CD4-positive, alpha-beta T cell treated with Interleukin-1 beta for 1 hour (primary cell): ENCODE measurements at places on chromosomes 1 and 21.

GRCh38 chr1:43653339-43653738, 3.4 kb downstream of the KDM4A start:
- no peak for DNase-seq

DNA sequence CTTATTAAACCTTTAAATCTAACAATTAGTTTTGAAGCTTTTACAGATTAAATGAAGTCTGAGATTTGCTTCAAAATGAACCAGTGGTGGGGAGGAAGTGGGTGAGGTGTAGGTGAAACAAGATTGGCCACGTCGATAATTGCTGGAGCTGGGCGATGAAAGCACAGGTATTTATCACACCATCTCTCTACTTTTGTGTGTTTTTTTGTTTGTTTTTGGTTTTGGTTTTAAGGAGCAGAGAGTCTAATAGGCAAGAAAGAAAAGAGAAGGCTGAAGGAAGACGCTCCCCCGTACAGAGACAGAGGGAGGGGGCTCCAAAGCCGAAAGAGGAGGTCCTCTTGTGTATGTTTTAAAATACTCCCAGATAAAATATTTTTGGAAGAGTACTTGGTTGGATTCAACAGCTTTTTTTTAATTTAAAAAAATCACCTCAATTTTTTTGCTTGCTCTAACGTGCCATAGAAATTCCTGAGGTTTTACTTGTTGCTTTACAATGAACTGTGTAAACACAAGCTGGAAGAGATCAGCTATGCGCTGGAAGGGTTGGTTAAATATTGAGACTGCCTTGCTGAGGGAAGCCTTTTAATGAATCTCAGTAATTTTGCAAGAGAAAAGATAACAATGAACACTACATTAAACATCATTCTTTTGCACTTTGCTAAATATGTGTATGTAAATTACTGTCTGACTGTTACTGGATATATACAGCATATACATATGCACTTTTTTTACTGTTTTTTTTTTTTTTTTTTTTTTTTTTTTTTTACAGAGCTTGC, 6.7 kb upstream of the LGALS8 start:
- DNase-seq, result peak; percentile 58

- no peak for DNase-seq
Measured at GRCh38 chr1:153345187-153346076, 3.2 kb downstream of the PGLYRP4 start.

DNA sequence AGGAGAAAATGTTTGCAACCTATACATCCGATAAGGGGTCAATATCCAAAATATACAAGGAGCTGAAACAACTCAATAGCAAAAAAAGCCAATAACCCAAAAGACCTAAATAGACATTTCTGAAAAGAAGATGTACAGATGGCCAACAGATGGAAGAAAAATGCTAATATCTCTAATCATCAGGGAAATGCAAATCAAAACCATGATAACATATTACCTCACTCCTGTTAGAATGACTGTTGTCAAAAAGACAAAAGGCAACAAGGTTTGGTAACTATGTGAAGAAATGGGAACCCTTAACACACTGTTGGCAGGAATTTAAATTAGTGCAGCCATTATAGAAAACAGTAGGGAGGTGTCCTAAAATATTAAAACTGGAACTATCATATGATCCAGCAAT, 74.7 kb downstream of the LEPR start:
- DNase-seq, result no peak

DNA sequence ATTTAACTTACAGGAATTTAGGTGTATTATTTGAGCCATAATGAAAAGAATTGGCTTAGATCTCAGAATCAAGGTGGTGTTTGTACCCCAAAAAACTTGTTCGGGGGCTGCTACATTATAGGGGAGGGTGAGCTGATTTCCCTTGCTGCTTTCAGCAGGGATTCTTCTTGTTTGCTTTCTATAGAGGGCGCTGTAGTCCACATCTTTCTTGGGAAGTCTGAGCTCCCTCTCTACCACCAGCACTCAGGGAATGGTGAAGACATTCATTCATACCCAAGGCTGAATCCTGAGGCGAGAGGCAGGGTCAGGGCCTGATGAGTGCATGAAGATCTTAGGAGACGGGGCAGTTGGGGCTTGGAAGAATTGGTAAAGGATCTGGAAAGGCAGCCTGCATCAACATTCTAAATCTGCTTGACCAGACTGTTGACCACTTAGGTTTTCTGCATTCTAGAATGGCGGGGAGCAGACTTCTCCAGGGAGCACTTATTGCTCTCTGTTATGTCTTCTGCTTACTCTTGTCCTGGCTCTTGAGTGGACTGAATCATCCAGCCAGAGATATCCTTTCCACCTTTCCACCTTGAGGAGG, 18.9 kb downstream of the SPATA46 start:
- no peak for DNase-seq

DNA sequence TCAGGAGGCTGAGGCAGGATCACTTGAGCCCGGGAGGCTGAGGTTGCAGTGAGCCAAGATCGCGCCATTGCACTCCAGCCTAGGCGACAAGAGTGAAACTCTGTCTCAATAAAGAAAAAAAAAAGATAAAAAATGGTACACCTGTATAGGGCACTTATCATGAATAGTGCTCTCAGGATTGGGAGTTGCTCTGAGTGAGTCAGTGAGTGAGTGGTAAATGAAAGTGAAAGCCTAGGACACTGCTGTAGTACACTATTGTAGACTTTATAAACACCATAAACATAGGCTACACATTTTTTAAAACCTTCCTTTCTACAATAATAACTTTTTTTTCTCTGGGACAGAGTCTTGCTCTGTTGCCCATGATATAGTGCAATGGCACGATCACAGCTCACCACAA, 16.8 kb downstream of the PHTF1 start:
- peak; percentile 8 for DNase-seq

DNA sequence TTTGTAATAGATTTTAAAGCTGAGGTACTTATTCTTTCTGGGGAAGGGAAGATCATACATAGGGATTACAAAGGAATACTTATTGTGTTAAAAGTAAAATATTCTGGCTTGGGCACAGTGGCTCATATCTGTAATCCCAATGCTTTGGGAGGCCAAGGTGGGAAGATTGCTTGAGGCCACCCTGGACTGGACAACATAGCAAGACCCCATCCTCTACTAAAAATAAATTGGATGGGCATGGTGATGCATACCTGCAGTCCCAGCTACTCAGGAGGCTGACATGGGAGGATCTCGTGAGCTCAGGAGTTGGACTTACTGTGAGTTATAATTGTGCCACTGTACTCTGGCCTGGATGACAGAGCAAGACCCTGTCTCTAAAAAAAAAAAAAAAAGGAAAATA, 27.6 kb downstream of the GABPB2 start:
- DNase-seq, result no peak

DNA sequence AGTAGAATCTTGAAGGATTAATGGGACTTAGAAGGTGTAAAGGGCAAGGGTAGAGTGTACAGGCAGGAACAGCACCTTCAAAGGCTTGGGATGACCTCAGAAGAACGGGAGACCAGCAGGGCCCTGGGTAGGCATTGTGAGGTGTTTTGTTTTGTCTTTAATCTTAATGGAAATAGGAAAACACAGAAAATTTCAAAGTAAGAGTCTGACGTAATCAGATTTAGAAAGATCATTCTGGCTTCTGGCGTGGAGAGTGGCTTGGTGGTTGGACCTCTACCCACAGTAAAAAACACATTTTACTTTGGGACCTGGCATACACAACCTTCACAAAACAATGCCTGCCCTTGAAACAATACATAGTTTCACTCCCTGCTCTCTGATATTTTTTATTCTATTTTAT, 4.1 kb downstream of the MOV10 start:
- no peak for DNase-seq

DNA sequence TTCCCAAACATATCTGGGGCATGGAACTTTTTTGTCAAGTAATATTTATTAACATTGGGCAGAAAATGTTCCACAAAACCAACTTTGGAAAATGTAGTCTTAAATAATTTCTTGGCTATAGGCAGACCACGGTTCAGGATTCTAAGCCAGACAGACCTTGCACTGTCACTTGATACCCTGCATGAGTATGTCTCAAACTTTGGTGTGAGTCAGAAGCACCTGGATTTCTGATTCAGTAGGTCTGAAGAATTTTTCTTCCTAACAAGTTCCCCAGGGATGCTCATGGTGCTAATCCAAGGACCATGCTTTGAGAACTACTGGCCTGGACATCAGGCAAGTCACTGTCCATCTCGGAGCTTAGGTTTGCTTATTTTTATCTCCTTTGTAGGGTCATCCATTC, 562.0 kb downstream of the PLPP3 start:
- DNase-seq, result no peak

GRCh38 chr1:9269078-9269501, 23.6 kb upstream of the SPSB1 start:
- DNase-seq, result no peak

DNA sequence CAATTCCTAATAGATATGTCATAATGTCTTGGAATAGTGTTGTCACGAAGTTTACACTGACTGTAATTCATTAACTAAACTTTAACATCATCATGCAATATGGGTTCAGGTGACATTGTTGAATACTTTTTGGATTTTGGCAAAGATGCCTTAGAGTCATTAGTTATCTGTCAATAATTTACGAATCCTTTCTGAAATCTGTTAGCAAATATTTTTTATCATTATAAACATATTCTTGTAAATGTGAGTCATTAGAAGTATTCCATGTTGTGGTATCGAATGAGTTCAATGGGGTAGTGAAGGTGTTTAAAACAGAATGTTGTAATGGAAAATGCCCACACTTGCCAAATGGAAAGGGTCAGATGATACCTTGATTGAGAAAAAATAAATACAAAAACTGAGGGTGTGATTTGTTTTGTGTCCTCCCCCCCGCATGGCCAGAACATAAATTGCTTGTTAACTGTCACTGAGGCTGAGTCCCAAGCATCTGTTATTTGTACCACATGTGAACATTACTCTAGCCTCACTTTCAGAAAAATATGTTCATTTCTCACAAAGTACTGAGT, 5.2 kb upstream of the NR5A2 start:
- DNase-seq, result no peak

DNA sequence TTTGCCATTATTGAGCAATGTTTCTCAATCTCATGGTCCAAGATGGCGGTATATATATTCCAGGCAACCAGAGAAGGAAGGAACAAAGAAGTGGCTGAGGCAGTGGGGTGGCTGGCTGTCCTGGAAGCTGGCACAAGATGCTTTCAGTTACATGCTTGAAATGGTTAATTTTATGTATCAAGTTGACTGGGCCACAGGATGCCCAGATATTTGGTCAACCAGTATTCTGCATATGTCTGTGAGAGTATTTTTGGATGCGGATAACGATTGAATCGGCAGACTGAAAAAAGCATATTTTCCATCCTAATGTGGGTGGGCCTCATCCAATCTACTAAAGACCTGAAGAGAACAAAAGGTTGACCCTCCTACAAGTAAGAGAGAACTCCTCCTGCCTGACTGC, 55.2 kb downstream of the MAP3K7CL start:
- no peak for DNase-seq

GRCh38 chr1:42669936-42670335, 11.7 kb downstream of the PPIH start:
- no peak for DNase-seq

DNA sequence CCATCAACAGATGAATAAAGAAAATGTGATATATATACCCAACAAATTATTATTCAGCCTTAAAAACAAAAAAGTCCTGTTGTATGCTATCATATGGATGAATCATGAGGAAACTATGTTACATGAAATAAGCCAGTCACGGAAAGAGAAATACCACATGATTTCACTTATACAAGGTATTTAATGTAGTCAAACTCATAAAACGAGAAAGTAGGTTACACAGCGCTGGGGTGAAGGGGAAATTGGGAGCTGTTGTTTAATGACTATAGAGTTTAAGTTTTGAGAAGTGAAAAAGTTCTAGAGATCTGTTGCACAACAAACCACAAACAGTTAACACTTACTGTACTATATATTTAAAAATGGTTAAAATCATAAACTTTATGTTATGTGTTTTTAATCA, 58.5 kb downstream of the SLC25A24 start:
- no peak for DNase-seq

- DNase-seq, result no peak
Measured at GRCh38 chr1:227223171-227223806, 95.0 kb downstream of the CDC42BPA start.

DNA sequence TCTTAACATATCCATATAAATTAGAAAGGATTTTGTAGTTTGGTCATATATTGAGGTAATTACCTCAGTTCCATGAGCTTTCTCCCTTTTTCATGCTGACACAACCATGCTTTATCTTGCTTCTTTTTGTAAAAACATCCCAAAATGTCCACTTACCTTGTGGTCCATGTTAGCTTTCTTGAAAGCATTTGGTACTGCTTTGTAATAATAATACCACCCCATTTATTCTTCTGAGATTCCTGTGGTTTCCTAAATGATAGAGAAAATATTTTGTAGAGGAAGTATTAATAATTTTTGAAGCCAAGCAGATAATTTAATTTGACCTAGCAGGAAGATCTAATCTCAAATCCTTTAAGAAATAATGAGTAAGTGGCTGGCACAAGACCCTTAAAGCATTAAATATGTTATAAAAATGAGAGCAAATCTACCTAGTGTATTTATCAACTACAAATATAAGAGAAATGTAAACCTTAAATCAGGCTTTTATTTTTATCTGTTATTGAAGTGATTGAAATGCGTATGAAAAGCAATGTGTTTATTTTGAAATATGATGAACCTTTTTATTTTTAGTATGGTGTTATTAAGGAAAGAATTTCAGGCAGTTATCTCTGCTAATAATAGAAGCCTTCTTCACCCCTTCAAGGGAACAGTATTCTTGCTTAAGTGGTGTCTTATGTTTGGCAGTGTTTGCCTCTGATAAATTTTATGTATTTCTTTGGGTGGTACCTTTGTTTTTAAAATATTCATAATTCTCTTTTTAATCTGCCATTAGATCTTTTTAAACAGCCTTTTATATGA, 9.2 kb downstream of the PRKAA2 start:
- DNase-seq, result no peak

GRCh38 chr21:26788790-26789189, 56.4 kb downstream of the ADAMTS1 start:
- DNase-seq, result no peak

GRCh38 chr1:193355178-193355577, 168.8 kb upstream of the B3GALT2 start:
- DNase-seq, result no peak

- no peak for DNase-seq
Measured at GRCh38 chr1:180151508-180151907, 3.2 kb upstream of the QSOX1 start.

DNA sequence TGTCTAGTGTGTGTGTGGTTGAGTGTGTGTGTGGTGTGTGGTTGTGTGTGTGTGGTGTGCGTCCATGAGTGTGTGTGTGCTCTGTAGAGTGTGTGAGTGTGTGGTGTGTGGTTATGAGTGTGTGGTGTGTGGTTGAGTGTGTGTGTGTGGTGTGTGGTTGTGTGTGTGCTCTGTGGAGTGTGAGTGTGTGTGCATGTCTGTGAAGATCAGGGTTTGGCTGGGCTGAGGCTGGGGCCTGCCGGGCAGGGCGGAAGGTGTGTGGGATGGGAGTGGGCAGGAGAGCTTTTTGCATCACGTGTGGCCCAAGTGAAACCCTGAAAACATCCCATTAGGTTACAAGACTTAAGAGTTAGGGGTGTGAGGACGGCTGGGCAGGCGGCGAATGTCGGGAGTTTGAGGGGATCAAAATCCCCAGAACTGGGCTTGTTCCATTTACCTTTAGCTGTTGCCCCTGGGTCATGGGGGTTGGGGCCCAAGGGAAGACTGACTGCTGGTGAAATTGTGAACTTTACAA, 2.9 kb upstream of the FCMR start:
- peak; percentile 42 for DNase-seq

- DNase-seq, result no peak
Measured at GRCh38 chr1:102098536-102098935, 101.8 kb upstream of the OLFM3 start.
